Activated naive CD4-positive, alpha-beta T cell (primary cell): ENCODE measurements at places on chromosomes 2 and 18.

- no peak for DNase-seq
Measured at GRCh38 chr2:5453220-5454050, 238.7 kb upstream of the SOX11 start.

DNA sequence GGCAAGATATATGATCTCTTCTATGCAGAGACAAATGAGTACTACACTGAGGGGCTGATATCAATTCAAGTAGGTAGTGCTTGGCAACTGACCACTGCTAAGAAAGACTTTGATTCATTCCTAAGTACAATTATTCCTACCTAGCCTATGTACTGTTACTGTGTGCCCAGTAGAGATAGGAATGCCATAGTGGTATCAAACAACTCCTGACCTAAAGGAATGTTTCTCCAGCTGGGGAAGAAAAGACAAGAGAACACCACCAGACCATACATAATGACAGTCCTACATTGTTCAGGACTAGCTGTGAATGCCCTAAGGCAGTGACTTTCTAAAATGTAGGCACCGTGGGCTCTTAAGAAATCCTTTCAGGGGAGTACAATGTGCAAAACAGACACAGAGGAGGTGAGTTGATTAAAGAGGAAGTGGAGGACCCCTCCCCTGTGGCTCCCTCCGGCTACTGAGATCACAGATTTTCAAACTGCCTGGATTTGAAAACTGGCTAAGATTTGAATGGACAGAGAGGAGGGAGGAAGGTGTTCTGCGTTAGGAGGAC lies 89.1 kb downstream of the ANTXR1 start:
- no peak for DNase-seq

GRCh38 chr2:223222397-223222796 lies 170.4 kb downstream of the KCNE4 start:
- no peak for DNase-seq

DNA sequence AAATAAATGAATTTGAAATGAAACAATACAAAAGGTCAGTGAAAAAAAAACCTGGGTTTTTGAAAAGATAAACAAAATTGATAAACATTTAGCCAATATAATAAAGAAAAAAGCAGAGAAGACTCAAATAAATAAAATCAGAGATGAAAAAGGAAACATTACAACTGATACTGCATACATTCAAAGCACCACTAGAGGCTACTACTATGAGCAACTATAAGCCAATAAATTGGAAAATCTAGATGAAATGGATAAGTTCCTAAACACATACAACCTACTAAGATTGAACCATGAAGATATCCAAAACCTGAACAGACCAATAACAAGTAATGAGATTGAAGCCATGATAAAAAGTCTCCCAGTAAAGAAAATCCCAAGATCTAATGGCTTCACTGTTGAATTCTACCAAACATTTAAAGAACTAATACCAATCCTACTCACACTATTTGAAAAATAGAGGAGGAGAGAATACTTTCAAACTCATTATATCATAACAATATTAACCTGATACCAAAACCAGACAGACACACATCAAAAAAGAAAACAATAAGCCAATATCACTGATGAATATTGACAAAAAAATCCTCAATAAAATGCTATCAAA lies 80.8 kb upstream of the CERS6 start:
- no peak for DNase-seq

GRCh38 chr2:47946593-47946992 lies 40.3 kb upstream of the FBXO11 start:
- DNase-seq, result no peak

DNA sequence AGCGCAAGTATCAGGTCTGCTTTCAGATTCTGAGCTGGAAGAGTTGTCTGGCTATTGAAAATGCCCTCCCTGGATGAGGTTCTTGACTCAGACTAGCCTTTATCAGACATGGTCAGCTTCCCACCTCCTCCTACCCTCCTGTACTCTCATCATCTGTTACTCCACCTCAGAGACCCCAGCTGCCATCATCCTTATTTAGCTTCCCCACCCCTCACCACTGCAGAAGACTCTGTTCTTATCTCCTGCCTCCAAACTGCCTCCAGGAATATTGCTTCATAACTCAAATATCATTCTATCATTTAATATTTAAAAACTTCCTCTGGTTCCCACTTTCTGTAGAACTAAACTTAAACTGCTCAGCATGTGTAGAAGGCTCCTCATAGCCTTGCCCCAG lies 31.1 kb upstream of the PPP3R1 start:
- DNase-seq, result no peak

GRCh38 chr2:227464361-227464760 lies 7.6 kb upstream of the AGFG1 start:
- DNase-seq, result no peak

GRCh38 chr2:85961754-85962153 lies 73.0 kb upstream of the ST3GAL5 start:
- no peak for DNase-seq

GRCh38 chr18:50849419-50849821 lies 29.5 kb upstream of the ME2 start:
- DNase-seq, result no peak

- no peak for DNase-seq
Measured at GRCh38 chr2:101873543-101873942, 118.2 kb upstream of the IL1R2 start.

DNA sequence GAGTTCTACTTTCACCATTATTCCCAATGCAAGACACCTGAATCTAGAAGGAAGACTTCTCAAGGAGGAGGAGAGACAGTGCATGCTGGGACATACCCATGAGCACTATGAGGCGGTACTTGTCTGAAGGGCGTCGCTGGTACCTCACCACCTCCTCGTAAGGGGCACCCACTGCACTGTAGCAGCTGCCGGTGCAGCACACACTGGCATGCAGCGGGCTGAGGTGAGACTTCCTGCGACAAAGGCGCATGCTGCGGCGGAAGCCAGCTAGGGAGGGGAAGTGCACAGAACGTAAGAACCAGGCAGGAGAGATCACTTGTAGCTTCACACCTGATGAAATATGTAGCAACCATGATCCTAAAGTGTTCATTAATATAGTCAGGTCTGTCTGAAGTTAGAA lies 12.8 kb upstream of the TMEM237 start:
- no peak for DNase-seq

GRCh38 chr2:99910902-99911301 lies 231.5 kb downstream of the AFF3 start:
- no peak for DNase-seq

DNA sequence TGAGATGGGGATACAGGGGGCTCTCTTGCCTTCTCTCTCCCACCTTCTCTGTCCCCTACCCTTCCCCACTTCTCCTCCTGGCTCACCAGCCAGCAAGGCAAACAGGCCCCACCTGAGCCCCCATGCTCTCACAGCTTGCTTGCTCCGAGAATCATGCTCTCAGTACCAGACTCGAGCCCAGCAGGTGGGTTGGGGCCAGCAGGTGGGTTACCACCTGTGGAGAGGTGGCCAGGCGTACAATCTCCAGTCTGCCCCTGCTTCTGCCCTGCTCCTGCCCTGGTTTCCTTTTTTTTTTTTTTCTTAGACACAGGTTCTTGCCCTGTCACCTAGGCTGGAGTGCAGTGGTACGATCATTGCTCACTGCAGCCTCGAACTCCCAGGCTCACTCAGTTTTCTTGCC lies 214.5 kb downstream of the SH3RF3 start:
- no peak for DNase-seq
